ENCODE measurements at places on chromosomes 1 and 21.

GRCh38 chr1:10793129-10793651 lies 3.3 kb downstream of the CASZ1 start:
- DNase-seq: peak; percentile 76

- peak; percentile 60 for DNase-seq
Measured at GRCh38 chr1:44239961-44240371, 26.7 kb downstream of the DMAP1 start.

DNA sequence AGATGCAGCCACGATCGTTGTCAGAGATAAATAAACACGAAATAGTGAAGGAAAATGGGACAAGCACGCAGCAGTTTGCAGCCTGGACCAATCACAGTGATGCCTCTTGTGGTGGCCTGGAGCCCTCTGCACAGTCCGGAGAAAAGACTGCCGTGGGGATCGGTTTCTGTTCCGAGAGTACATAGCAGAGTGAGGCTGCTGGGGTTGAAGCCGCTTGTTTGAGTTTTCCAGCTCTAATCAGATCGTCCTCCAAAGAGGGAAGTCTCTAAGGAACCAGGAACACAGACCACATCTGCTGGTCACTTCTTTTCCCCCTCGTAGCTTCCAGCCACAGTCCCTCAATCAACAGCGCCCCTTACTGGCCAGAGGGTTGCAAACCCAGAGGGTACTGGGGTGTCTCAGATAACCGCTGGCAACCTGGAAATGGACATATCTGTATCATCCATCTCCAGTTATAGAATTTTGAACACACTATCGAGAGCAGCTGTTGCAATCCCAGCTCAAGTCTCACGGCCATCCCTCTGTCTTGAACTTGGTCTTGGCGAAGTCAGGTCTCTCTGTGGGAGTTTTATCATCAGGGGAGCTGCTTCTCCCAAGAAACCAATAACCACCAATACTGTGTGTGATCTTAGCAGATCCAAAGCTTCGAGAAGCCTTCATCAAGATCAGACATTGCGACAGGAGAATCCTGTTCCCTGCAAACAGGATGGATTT lies 57.4 kb downstream of the OLIG1 start:
- DNase-seq: peak; percentile 58

GRCh38 chr1:3611170-3612019 lies at the start of gene MEGF6:
Gene MEGF6, minus strand, starts transcription at chr1:3611508. Its CDS starts 240 bp downstream, at chr1:3611268.
- DNase-seq: peak; percentile 67

DNA sequence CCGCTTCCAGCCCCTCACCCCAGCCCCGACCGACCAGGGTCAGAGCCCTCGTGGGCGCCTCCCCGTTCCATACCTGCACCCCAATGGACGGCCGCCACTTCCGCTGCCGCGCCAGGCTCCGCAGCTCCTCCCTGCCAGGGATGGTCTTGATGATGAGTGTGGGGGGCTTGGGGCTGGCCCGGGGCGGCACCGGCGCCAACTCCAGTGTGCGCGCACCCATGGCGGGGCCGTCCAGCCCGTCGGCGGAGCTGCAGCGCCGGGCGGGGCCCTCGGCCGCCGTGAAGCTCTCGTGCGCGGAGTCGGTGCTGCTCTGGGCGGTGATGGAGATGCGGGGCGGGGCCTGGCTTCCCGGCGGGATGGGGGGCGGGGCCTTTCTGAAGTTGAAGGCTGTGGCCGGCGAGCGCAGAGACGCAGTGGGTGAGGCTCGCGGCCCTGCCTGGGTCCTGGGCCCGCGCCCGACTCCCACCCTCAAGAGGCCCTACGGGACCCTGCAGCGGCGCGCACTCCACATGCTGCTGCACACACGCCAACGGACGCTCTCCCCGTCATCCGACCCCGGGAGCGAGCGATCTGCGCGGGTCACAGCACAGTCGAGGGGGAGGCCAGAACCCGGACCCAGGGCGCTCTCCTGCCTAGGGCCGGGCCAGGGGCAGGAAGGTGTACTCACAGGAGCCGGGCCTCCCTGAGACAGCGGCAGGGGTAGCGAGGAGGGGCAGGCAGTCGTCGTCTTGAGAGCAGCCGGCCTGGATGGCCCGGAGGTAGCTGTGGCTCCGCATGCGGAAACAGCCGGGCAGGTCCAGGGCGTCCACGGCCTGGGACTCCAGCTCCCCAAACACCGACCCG lies 26.1 kb upstream of the SMIM12 start:
- DNase-seq: peak; percentile 73

- no peak for DNase-seq
Measured at GRCh38 chr1:15915991-15916390, 59.9 kb downstream of the ZBTB17 start.

GRCh38 chr1:158666037-158666436 lies 20.5 kb downstream of the SPTA1 start:
- DNase-seq: no peak

- no peak for DNase-seq
Measured at GRCh38 chr1:62428351-62428750, 8.5 kb upstream of the USP1 start.

DNA sequence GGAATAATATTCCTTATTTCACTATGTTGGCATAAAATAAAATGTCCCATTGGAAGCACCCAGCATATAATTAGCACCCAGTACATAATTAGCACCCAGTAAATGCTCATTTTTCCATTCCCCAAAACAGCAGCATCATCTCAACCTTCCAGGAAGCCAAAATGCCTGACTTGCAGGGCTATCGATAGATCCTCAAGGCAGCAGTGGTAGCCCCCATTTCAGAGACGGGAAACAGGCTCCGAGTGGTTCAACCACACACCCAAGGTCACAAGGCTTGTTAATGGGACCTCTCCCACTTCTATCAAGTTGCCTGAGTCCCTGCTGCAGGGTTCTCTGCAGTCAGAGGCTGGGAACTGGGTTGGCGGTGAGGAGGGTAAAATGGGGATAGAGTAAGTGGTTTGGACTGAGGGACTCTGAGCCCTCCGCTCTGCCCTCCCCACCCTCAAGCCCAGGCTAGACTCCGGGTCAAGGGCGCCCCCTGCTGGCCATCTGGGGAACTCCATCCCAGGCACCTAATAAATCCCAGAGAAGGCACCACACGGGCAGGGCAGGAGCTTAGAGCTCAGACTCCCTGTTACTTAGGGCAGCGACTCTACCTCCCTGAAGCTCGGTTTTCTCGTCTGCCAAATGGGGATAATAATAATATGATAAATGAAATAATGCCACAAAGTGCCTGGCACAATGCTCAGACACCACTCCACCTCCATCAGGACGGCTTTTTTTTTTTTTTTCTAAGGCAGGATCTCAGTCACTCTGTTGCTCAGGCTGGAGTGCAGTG lies 21.9 kb upstream of the LAPTM5 start:
- peak; percentile 64 for DNase-seq

DNA sequence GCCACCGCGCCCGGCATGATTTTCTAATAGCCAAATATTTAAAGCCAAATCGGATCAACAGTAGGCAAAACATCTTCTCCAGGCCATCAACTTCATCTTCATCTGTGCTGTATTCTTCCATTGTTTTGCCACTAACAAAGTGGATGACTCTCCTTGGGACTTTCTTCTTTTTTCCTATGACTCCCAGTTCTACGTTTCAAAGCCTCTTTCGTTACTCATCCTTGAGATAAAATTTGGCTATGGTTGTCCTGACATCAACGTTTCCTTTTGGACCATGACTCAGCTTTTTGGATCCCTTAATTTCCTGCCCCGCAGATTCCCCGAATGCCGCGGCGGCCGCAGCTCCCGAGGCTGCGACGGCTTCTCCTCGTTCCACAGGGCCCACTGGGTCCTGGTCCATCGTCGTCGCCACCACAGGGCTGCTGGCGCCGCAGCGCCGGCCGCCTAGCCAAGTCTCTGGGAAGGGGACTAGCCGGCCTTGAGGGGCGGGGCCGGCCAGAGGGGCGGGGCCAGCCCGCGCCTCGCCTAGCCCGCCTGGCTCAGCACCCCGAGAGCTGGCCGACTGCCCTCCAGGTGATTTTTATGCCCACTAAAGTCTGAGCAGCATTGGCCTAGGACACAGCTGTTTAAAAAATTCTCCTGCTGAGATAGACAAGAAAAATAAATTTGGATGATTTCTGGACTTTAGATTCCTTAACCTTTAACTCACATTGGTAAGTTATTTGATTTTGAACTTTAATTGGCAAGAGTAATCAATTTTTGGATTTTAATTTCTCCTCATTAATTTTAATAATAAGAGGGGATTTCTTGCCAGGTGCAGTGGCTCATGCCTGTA lies 93.9 kb downstream of the ADCY10 start:
- peak; percentile 64 for DNase-seq

DNA sequence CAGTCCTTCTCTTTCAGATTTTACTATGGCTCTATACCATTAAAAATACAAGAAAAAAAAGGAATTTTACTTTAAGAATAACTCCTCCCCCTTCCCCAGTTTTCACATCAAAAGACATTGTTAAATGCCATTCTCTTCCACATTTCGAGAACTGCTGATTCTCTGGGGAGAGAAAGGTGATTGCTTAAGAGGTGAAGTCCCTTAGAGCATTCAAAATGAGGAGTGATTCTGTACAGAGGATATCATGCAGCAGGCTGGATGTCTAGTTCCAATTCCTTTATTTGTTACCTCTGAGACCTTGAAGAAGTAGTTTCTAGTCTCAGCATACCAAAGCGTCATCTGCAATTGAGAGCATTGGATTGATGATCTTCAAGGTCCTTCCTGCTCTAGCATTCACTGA lies 46.9 kb downstream of the FMO3 start:
- no peak for DNase-seq

DNA sequence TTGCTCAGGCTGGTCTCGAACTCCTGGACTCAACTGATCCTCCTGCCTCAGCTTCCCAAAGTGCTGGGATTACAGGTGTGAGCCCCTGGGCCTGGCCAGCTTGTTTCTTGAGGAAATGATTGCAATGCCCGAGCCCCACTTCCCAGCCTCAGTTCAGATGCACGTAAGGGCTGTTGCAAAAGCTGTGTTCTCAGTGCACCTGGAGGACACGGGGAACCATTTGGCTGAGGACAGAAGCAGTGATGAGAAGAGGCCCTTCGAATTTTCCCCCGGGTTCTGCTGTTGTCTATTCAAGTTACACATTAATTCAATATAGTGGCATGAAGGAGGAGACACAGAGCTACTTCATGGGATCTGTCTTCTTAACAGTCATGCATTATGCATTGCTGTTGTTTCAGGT lies 78.8 kb upstream of the WDR26 start:
- DNase-seq: no peak

DNA sequence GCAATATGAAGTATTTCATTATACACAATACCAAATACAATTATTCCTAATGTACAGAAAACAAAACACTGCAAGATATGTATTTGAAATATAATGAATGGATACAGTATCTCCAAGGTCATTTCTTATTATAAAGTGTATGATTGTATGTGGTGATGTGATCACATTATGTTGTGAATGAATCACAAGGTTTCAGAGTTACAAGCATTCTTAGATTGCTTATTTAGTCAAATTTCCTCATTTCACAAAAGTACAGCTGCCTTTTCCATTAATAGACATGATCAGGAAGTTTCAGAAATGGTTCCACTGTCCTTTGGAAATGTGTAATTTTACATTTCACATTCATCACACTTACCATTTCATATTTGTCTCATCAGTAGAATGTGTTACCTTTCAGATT lies 28.3 kb upstream of the NEK7 start:
- no peak for DNase-seq

GRCh38 chr1:31591425-31592093 lies 15.2 kb downstream of the TINAGL1 start:
- DNase-seq: peak; percentile 57

DNA sequence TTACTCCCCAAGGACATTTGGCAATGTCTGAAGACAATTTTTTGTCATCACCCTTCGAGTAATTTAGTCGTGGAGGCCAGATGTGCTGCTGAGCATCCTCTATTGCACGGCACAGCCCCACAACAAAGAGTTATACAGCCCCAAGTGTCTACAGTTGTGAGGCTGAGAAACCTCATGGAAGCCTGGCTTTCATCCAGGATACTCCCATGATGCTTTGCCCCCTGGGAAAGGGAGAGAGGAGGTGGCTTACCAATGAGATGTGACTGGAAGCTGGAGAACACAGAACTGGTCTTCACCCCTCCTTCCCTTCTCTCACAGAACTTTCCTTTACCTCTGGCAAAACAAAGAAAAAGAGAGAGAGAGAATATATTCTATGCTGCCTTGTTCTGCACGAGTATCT lies 150.9 kb upstream of the VAMP3 start:
- DNase-seq: no peak

DNA sequence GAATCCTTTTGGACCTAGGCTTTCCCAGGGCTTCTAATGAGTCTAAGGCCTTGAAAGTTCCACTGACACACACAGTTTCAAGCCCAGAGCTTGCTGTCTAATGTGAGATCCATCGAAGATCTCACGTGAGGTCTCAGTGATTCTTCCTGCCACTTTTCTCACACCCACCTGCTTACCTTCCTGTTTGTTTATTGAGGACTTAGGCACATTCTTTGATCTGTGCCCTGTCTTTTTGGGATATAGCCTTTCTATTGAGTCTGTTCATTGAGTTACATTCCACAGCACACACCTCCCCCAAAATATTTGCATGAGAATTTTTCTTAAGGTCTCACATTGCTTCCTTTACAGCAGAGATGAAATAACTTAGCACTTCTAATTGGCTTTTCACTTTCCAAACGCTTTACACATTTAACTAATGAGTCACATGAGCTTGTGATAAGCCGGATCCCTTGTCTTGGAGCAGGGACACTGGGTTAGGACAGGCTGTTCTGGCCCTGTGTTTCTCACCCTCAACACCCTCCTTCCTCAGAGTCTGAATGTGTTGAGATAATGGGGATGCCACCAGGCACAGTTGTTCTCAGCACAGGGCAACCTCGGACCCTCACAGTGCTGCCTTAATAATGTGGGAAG lies 288.3 kb downstream of the TM2D1 start:
- DNase-seq: no peak

DNA sequence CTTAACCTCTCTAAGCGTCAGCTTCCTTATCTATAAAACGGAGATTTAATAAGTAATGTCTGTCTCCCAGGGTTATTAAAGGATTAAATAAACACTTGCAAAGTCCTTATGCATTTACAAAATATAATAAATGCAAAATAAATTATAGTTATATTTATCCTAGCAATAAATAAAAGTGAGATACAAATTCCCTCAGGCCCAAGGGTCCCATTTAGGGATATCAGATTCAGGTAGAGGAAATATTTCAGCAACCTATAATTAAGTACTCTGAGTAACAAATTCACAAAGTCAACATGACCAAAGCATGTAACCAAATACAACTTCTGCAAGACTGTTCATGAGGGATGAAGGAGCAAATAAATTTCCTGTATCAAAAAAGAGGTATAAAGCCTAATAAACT lies 17.9 kb downstream of the NVL start:
- DNase-seq: no peak

DNA sequence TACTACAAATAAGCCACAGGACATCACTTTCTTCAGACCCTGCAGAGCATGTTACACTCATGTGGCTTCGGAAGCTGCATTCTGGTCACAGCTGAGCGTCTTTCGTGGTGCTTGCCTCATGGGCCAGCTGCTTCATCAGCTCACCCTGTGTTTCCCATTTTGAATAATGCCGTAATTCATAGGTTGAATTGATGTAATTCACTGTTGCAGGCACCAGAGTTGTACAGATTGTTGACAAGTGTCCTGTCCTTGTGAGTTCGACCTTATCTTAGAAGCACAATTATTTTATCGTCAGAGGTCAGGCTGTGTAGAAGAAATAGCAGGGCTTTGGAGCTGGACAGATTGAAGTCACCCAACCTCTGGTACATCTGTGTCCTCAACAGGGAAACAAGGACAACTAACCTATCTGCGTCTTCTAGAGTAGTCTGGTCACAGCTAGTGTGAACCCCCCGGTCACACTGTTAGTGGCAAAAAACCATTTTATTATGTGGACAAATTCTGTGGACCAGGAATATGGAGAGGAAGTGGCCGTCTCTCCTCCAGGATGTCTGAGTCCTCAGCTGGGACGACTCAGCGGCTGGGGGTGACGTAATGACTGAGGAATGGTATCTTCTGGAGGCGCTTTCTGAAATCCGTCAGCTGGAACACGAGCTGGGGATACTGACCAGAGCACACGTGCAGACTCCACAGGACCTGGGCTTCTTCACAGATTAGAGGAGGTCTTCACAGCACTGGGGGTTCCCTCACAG lies 17.8 kb downstream of the PKNOX1 start:
- peak; percentile 66 for DNase-seq
